Activated effector memory CD4-positive, alpha-beta T cell treated with anti-CD3 and anti-CD28 coated beads, Interleukin-2, amount 50 U/mL, for 16 hours (primary cell): ENCODE measurements at places on chromosomes 7 and 10.

- DNase-seq = no peak
Measured at GRCh38 chr7:106279425-106280197, 5.2 kb downstream of the NAMPT start.

- no peak for DNase-seq
Measured at GRCh38 chr10:11677480-11677879, 64.7 kb upstream of the ECHDC3 start.

GRCh38 chr7:24129597-24129996, 154.4 kb upstream of the NPY start:
- DNase-seq = no peak

DNA sequence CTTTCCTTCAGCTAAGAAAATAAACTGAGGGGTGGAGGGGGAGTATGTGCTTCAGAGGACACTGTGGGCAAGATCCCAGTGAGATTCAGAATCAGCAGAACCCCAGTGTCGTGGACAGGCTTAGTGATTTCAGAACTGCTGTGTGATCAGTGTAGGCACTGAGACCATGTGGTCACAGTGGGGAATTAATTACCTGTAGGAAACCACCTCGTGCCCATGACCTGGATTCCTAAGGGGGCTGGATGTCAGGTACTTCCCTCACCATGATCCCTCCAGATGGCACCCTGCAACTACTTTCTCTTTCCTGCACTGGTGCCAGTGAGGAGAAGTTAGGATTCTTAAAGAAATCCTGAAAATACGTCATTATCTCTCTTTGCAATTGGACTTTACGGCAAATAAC, 64.4 kb downstream of the HBP1 start:
- no peak for DNase-seq

DNA sequence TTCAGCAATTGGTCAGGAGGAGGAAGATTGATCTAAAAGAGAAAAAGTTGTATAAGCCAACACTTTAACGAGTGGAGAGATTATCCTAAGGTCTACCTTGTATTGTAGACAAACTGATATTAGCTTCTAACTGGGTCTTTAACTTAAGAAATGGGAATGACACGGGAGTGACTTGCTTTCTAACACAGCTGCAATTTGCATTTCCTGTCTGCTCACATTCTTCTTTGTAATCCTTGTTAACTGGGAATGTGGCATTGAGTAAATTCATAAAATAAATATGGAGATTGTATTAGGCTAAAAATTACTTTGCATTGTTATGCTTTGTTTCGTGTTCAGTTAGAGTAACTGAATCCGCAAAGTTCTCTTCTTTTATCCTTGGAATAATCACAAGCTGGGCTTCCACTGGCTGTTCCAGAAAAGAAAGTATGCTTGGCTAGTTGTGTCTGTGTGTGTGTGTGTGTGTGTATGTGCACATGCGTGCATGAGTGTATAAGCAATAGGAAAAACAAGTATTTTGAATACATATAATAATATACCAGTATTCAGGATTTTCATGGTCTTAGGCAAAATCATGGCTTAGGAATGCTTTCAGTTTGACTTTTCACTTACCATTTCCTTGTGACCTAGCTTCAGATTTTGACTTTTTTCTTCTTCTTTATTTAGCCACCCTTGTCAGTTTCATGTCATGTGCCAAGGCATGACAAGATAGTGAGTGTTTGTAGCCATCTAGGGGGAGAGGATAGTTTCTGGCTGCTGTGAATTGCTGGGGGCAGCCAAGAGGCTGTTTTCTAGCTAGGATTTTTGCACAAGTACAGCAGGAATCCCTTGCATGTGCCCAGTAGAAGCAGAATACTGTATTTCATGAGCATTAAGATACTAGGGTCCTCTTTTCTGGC, 54.5 kb upstream of the FZD8 start:
- no peak for DNase-seq

GRCh38 chr10:101995451-101996063, 60.4 kb downstream of the ARMH3 start:
- no peak for DNase-seq
